T47D (cell line): ENCODE measurements at places on chromosomes 6 and 20.

DNA sequence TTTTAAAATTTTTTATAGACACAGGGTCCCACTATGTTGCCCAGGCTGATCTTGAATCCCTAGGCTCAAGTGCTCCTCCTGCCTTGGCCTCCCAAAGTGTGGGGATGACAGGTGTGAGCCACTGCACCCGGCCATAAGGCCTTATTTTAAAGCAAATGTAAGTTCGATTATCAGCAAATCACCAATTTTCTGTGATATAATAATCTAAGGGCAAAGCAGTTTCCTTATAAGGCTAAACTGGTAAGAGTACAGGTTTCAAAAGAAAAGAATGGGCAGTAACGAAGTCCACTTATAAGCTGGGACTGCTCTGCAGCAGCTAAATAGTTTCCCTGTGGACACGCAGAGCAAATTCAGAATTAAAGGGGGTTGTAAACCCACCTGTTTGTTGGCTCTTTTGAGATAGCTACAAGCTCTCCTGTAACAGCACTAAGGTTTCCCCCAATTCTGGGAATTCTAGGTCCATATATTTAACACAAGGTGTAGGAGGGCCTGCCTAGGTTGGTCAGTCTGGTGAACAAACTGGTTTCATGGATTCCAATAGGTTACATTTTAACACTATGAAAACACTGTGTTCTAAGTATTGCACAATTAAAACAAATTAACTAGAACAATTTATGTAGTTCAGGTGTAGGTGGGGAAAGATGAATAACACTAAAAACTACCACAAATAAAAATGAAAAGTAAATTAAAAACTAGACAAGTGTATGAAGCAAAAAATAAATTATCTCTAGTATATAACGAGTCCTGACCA lies 26.3 kb downstream of the LHFPL5 start:
- no peak for DNase-seq

DNA sequence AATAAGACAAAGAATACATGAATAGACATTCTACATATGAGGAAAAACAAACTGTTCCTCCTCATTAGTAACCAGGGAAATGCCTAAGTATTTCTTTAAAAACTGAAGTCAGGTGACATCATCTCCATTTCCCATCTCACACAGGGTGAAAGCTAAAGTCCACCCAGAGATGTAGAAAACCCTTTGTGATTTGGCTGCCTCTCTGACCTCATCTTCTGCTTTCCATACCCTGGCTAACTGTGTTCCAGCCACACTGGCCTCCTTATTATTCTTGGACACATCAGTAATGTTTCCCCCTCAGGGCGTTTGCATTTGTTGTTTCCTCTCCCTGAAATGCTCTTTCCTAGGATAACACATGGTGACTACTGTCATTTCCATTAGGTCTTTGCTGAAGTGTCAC lies 40.4 kb downstream of the ESF1 start:
- DNase-seq, result no peak

DNA sequence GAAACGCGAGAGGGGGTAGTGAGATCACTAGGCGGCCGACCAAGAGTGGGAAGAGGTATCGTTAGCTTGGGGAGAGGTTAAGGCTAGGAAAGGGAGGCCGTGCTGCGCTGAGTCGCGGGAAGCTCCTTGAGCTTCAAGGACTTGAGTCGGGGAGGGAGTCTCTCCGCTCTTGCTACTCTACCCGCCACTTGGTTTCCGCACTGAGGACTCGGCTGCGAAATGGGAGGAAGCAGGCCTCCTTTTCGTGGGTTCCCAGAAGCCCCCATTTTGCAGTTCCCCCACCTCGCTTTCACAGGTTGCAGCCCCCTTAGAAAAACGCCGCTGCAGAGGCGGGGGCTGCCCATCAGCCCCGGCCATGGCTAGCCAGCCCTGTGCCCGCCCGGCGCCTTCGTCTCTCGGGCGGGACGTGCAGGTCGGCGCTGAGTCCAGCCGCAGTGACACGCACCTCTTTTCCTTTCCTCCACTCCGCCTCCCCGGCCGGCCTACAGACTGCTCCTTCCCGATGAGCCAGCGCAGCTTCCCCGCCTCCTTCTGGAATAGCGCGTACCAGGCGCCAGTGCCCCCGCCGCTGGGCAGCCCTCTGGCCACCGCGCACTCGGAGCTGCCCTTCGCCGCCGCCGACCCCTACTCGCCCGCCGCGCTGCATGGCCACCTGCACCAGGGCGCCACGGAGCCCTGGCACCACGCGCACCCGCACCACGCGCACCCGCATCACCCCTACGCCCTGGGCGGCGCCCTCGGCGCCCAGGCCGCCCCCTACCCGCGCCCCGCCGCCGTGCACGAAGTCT lies 4.9 kb downstream of the VGLL2 start:
- DNase-seq, result no peak

- no peak for DNase-seq
Measured at GRCh38 chr20:10711903-10712451, 38.2 kb upstream of the JAG1 start.

DNA sequence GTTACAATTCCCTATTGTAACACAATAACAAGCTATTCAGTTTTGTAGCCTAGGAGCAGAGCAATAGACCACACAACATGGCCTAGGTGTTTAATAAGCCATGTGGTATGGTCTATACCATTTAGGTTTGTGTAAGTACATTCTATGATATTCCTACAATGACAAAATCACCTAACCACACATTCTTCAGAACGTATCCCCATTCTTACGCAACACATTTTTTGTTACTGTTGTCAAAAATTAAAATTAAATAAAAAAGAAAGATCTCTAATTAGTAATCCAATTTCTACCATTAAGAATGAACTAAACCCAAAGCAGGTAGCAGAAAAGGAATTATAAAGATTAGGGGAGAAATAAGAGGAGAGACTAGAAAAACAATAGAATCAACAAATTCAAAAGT lies 44.0 kb downstream of the RANBP9 start:
- no peak for DNase-seq

DNA sequence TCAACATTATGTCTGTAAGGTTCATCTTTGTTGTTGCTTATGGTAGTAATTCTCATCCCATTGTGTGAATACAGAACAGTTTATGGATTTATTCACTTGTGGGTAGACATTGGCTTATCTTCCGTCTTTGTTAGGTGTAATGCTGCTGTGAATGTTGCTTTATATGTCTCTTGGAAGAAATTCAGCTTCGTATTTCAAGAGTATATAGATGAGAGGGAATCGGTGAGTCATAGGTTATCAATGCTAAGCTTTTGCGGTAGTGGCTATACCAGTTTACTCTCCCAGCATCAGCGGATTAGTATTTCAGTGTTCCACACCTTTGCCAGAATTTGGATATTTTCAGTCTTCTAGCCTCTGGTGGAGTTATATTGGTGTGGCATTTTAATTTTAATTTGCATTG lies 77.8 kb downstream of the ZFAND3 start:
- DNase-seq, result no peak

DNA sequence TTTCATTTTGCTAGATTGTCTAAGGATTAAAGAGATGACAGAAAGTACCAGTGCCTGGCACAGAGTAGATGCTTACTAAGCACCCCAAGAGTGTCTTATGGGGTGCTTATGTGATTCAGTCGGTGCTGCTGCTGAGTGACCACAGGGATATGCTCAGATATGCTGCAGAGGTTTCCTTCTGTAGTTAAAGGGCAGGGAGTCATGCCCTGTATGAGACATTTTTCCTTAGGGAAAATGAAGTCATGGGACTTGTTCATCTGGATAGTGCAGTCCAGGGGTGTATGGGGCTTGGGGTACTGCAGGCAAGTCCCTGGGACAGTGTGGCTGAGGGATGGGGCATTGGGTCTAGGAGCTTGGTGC lies 25.1 kb downstream of the TOX2 start:
- DNase-seq, result no peak

GRCh38 chr6:37850260-37850659 lies 30.7 kb downstream of the ZFAND3 start:
- no peak for DNase-seq

DNA sequence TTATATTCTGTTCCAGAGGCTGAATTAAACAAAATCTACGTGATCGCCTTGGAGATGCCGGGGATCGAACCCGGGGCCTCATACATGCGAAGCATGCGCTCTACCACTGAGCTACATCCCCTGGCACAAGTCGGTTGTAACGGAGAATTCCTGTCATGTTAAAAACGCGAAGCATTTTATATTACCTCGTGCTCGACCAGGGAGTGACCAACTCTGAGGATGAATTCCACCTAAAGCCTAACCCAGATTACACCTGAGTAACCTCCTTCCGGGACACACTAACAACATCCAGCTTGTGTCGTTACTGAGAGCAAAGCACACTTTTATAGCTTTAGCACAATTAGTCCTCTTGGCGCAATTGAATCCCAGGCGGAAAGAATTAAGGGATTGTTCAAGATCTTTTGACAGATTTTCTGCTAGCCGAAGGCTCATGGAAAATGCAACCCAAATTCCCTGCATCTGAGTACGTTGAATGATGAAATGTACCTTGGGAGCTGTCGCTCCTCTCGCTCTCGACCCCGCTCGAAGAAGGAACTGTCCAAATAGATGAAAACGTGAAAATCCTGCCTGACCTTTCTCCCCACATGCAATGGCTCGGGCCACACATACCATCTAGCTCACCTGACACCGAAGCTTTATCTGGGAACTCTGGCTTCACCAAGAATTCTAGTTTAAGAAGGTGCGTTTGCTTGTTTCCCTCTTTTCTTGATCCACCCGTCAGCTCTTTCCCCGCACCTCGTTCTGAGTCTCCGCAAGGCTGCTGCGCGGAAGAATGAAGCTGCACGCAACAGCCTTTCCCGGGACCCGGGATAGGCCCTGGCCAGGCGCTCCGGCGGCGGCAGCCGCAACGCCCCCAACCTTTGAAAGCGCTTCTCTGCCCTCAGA lies 148.3 kb downstream of the GPX5 start:
- DNase-seq, result peak; percentile 59

DNA sequence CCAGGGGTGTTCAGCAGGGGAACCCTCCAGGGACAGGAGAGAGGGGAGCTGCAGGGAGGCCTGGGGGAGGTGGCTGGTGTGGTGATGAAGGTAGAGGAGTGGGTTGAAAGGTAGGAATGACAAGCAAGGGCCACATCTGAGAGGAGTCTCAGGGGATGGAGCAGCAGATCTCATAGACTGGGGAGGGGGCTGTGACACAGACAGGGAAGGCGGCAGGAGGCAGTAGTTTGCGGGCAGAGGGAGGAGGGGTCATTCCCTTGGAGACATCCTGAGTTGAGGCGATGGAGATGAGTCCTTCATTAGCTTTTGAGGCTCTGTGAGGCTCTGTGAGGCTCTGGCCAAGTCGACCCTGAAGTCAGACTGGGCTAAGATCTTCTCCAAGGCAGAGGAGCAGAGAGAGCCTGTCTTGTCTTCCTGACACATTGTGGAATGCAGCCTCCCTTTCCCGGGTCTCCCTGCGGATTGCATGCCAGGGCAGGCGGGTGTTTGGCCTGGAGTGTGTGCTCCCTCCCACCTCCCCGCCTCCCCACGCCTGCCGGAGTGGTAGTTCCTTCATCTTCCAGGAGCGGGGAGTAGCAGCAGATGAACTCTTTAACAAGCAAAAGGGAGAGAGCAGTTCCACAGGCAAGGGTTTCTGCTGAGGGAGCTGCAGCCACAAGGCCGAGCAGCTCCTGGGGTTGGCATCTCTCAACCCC lies 34.3 kb upstream of the MLN start:
- no peak for DNase-seq

- DNase-seq, result no peak
Measured at GRCh38 chr6:136901212-136901784, 20.8 kb upstream of the SLC35D3 start.

- DNase-seq, result no peak
Measured at GRCh38 chr20:46131396-46131795, 13.3 kb downstream of the CD40 start.

DNA sequence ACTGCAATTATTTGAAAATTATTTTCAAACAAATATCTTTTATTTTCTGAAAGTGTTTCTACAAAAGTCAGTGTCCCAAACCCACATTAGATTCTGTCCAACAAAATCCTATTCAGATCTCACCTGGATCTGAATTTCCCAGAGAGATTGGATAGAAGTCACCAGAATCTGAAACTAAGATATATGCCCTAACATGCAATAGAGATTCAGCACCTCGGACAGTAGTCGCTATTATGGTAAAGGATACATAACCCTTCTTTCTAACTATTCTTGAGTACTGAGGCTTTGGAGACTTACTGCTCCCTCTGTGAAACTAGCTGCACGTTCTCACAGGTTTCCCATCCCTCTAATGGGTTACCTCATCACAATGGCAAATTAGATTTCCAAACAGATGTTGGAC lies 151.4 kb downstream of the ID4 start:
- peak; percentile 39 for DNase-seq

DNA sequence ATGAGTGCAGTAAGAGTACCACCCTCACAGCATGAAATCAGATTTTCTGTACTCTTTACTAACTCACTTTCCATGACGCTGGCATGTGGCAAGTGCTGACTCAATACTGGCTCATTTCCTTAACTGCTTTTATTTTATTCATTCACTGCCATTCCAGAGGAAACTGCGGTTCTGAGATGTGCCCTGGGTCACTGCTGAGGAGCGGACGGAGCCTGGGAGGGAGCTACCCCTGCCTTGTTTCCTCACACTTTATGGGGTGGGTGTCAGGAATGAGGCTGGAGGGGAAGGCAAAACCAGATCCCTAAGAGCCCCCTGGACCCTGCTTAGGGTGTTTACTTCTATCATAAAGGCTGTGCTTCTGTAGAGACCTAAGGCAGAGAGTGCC lies 14.4 kb downstream of the NT5E start:
- no peak for DNase-seq

DNA sequence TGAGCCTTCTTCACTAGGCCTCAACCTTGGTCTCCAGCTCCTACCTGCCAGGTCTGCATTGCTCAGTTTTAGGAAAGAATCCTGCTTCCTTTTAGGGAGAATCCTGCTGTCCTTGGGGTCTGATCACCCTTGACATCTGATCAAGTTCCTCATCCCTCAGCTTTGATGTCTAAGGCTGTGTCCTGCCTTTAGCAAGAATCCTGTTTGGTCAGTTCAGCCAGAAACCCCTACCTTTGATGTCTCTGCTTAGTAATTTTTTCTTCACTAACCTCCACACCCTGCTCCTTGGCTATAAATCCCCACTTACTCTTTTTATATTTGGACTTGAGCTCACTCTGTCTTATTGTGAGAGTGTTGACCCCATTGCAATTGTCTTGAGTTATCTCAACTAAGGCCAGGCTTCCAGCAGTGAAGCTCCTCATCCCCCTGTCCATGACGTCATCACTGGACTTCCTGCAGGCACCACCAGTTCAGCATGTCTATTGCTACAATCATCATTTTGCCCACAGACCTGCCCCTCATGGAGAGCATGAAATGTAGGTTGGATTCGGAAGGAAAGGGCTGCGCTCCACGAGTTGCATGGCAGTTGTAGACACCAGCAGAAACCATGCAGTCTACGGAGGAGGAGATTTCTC lies 4.7 kb upstream of the CST5 start:
- DNase-seq, result no peak

DNA sequence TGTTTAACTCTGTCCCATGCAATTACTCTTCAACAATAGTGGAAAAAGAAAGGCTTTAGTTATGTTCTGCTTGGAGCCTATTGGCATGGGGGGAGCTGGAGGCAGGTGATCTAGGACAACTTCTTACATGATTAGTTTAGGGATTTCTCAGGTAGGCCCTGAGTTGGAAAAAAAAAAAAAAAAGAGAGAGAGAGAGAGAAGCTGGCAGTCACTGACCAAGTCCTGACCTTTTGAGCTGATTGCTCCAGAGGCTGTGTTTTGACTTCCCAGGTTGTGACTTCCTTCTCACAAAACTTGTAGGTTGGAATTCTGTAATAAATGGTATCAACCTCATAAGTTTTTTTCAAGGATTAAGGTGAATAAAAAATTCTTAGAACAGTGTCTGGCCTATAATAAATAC lies 7.8 kb downstream of the C6orf141 start:
- no peak for DNase-seq
